ENCODE measurements at places on chromosomes 13 and 19.
A peak's percentile ranks its signal among the peaks of the same experiment; 100 is the strongest.

- DNase-seq = no peak
Measured at GRCh38 chr13:48163061-48163460, 68.2 kb upstream of the MED4 start.

- no peak for DNase-seq
Measured at GRCh38 chr13:94560116-94560515, 35.8 kb downstream of the TGDS start.

- DNase-seq = no peak
Measured at GRCh38 chr19:46926170-46927071, 65.6 kb downstream of the ARHGAP35 start.

- no peak for DNase-seq
Measured at GRCh38 chr13:43156916-43157315, 133.5 kb downstream of the DNAJC15 start.

- no peak for DNase-seq
Measured at GRCh38 chr19:11756965-11757364, 9.8 kb upstream of the ZNF441 start.

- DNase-seq = no peak
Measured at GRCh38 chr19:40754611-40755247, 3.7 kb downstream of the SNRPA start.

GRCh38 chr19:33440682-33441081 is 67.2 kb downstream of the CEBPG start:
- no peak for DNase-seq

DNA sequence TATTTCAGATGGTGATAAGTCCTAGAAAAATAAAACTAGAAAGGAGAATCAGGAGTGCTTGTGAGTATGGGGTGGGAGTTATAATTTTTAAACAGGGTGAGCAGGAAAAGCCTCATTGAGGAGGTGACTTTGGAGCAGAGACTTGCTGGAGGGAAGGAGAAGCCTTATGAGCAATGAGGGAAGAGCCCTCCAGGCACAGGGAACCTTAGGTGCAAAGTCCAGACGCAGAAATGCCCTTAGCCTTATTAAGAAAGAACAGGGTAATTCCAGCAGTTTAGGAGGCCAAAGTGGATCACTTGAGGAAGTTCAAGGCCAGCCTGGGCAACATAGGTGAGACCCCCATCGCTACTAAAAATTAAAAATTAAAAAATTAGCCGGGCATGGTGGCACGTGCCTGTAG is 21.0 kb upstream of the FXYD3 start:
- DNase-seq = no peak

- DNase-seq = no peak
Measured at GRCh38 chr19:32800754-32801153, 68.8 kb downstream of the SLC7A9 start.

DNA sequence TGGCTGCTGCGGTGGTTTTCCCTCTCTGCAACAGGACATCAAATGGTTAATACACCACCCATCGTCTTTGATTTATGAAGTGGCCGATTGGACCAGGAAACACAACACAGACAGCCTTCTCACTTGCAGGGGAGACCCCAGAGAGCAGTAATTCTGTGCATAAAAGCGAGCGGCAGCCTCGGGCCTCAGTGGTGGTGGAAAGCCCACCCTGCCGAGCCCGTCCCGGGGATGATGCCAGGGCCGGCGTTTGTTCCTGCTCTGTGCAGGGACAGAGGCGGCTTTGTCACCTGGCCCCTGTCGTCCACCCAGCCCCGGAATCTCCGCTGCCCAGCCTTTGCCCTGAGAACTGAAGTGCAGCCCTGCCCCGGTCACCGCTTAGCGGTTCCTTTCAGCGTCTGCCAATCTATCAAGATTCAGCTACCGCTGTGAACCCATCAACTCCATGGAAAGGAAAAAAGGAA is 184.4 kb downstream of the TSHZ3 start:
- DNase-seq = no peak

GRCh38 chr13:94352057-94352456 is 127.4 kb downstream of the DCT start:
- no peak for DNase-seq

GRCh38 chr19:20423381-20424197 is 142.0 kb downstream of the ZNF737 start:
- no peak for DNase-seq

DNA sequence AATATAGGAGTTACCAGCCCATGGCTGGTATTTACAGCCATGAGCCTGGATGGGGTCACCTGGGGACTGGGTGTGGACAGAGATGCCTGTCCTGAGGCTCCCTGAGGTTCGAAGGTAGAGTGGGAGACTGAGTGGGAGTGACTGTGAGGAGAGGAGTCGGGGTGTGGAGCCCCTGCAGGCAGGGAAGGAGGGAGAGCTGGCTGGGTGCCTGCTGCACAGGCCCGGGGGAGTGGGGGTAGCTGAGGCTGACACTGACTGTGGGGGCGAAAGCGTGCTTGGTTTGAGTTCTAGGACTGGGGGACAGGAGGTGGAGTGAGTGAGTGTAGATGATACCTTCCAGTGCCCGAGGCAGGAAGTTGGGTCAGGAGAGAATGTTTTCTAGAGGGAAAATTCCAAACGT is 7.1 kb downstream of the RAB11B start:
- no peak for DNase-seq

DNA sequence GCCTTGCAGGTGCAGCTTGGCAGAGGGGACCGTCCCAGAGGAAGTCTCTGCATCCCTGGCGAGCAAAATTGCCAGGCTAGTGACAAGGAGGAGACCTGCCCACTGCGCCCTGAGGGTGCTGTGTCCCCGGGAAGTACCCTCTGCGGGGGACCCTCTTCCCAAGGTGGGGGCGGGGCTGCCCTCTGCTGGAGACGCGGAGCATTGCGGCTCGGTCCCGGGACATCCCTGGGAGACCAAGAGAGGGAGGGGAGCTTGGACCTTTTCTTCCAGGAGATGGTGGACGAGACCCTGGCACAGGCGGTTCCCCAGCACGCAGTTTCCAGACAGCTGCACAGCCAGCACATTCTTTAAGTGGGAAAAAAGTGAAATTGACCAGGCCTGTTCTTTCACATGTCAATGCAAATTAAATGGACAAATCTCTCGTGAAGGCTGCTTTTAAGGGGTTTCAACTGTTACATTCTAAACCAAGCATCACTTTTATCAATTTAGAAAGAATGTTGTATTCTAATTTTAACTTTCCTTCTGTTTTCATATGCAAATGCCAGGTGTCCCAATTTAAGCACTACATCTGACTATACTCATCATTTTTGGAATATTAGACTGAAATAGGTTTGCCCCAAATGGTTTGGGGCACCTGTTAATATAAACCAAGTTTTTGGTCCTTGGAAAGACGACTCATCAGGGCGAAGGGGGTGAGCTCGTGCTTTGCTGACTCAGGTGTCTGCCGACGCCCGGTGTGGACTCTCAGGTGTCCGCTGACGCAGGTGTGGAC is 60.7 kb downstream of the MCF2L start:
- no peak for DNase-seq

DNA sequence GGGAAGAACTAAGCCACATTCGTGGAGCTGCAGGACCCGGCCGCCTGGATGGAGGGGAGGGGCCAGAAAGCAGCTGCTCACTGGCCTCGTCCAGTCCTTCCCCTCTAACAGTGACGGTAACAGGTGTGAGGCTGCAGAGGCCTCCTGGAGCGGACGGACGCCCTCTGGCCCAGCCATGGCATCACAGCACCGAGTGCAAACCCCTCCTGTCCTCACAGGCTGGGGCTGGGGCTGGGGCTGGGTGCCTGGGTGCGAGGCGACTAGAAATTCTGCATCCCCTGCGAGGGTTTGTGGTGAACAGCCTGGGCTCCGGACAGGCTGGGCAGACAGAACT is 3.6 kb downstream of the MICOS13 start:
- DNase-seq = no peak

- no peak for DNase-seq
Measured at GRCh38 chr19:8265872-8266271, 42.3 kb downstream of the CD320 start.

GRCh38 chr13:43444081-43444480 is 342.7 kb downstream of the ENOX1 start:
- DNase-seq = no peak

DNA sequence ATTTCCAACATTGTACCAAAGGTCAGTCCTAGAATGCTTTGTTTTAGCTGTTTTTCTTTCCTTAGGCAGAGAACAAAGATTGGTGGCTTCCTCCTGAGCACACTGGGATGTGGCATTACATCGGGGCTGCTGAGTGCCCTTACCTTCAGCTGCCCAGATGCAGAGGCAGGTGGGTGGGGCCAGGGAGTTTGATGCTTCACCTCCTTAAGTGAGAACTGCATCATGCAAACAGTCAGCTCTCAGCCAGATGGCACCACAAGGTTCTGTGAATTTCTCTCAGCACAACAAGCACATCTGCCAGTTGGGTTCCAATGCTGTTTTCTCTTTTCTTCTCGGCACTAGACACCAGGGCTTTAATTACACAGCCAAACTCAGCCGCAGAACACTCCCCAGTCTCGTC is 87.4 kb upstream of the UBL3 start:
- no peak for DNase-seq

GRCh38 chr13:111090169-111090568 is 24.9 kb upstream of the ARHGEF7 start:
- DNase-seq = no peak

DNA sequence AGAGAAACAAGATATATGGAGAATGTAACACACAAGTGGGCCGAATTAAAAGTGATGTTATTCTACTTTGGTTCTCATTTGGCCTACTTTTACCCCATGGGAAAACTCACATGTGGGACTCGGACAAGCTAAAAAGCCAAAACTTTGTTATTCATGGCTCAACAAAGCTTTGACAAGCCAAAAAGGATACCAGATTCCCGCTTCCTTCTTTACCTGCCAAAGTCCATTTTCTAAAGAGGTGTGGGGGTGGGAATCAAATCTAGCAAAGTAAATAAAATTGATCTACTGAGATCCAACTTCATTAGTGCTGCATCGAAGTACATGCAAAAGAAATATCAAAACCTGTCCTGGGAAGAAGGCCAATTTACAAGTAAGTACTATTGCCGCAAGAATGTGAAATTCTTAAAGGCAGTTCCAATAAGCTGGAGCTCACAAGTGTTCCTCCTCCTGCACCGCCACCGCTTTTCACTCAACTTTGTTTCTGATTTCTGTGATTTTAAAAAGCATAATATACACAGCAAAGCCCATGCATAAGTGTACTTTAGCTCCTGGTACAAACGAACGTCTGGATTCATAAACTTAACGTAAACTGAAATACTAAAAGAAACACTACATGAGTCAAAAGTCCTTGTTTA is 1.1 kb downstream of the LNX2 start:
- DNase-seq = no peak

GRCh38 chr13:94063096-94063495 is 416.4 kb downstream of the DCT start:
- DNase-seq = peak; percentile 34

DNA sequence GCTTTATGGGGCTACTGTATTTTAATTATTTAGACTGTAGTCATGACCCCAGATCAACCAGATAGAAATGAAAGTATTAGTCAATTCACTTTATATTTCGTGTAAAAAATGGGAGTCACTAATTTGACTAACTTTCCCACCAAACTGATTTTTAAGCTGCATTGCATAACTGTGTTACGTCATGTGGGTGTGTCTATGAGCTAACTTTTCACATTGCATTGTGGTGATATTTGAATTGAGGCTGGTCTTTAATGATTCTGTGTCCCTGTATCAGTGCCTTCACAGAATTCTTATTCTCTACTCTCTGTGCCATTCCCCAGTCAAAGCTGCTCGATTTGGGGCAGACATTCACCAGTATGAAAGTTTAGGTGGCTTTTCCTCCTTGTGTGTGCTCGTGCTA is 172.7 kb upstream of the MAB21L1 start:
- DNase-seq = no peak

GRCh38 chr19:33736787-33737186 is 59.9 kb upstream of the KCTD15 start:
- DNase-seq = no peak

GRCh38 chr13:49023431-49023830 is 47.7 kb downstream of the FNDC3A start:
- DNase-seq = no peak

GRCh38 chr19:16155128-16155527 is 11.6 kb downstream of the HSH2D start:
- no peak for DNase-seq

GRCh38 chr19:14073261-14073924 is 807 bp downstream of the MISP3 start:
- DNase-seq = peak; percentile 83

GRCh38 chr13:48156466-48156865 is 61.6 kb upstream of the MED4 start:
- no peak for DNase-seq

DNA sequence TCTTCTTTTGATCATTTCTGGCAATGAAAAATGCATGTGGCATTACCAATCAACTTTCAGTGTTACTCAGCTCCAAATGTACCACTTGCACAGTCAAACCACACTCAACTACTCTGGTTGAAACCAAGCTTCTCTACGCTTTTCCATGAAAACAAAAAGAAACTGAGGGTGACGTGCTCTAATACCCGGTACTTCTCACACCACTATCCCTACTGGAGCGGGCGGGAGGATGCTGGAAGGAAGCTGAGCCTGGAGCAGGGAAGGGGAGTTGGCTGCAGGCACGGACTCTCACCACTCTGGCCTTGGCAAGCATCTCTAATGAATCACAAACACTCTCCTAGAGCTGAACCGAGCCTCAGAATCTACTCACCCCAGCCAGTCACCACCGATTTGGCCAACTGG is 48.2 kb downstream of the STK24 start:
- DNase-seq = peak; percentile 86

DNA sequence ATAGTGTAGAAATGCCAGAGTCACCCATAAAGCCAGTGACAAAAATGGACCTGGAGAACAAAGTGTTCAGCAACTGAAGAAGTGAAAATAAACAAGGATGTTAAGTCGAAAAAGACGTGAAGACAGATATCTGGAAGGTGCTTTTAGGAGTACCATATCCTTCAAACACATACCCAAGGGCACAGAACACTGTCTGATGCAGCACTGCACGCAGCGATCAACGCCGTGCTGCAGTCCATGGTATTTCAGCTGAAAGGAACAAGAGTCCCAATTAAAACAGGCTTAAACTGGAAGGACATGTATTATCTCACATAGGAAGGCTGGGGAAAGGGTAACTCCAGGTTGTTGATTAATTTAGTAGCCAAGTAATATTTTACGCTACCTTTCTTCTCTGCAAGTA is 108.2 kb downstream of the SGCG start:
- DNase-seq = no peak

DNA sequence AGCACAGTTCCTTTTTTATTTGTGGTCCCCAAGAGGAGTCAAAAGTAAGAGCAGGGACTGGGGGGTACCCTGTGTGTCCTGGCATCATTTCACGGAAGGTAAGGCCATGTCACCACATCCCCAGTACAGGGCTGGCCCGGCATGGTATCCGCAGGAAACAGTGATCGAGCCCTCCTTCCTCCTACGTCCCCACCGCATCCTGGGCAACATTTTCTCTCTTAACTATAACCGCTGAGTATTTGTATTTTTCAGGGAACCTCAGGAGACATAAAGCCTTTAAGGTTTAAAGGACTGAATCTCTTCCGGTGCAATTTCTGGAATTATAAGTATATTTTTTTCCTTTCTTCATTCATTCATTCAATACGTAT is 13.6 kb upstream of the LATS2 start:
- DNase-seq = no peak

GRCh38 chr19:3450796-3451411 is 29.4 kb downstream of the SMIM24 start:
- peak; percentile 84 for DNase-seq
